ENCODE measurements at places on chromosomes 1 and 21. TPM values are rescaled to one million over a fixed set of nuclear protein-coding genes. Genes with fewer than 3 reads are reported as not detected.

GRCh38 chr1:177171536-177172123, 872 bp downstream of the BRINP2 start:
- DNase-seq = no peak

DNA sequence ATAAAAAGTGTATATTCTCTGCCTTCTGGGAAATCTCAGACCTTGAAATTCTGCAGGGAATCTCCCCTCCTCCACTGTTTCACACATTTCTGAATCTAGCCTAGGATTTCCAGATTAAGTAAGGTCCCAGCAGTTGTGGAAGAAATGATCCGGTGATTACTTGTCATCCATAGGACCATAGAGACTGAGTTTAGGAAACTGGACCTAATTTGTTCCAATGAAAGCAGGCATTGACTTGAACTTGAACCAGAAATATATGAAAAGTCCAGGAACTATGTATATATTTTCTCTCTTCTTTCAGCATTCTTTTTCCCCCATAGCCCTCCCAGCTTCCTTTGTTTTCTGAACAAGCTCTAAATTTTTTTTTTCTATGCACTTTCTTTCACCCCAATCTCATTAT, 149.5 kb upstream of the SPAG17 start:
- DNase-seq = no peak

DNA sequence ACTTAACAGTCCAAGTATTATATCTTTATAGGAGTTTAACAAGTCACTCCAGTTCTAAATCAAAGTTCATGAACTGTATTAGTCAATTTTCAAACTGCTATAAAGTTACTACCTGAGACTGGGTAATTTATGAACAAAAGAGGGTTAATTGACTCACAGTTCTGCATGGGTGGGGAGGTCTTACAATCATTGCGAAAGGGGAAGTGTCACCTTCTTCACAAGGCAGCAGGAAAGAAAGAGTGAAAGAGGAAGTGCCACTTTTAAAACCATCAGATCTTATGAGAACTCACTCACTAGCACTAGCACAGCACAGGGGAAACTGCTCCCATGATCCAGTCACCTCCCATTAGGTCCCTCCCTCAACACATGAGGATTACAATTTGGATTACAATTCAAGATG, 70.0 kb downstream of the CLCA4 start:
- DNase-seq = no peak

- no peak for DNase-seq
Observed at GRCh38 chr1:35598895-35599294, 25.8 kb downstream of the TFAP2E start.

DNA sequence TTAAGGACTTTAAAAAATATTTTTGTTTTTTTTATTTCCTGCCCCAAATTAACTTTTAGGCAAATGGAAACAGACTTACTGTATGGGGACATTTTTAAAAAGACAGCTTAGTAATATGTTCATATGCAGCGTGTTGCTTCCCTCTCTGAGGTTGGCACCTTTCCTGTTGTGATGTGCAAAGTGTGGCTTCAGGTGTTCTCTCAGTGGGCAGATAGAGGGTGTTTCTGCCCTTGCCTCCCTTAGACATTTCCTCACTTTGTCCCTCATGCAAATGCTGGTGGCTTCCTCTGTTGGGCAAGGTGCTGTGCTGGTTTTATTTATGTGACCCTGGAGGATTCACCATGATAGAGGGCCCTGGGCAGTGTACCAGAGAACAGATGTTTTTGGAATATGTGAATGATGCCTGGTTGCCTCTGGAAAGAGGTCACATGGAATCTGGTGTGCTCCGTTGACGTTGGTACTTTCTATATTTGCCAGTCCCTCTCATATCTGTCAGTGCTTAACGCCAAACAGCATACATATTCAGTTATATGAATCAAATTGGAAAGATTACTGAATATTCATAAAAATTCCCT, 123.5 kb downstream of the PATJ start:
- DNase-seq = no peak

- DNase-seq = no peak
Observed at GRCh38 chr21:45000637-45001133, 60.9 kb downstream of the SLX9 start.

- no peak for DNase-seq
Observed at GRCh38 chr1:38488162-38488898, 371.2 kb downstream of the RRAGC start.

CELA3A gene
- total RNA-seq = not detected

LRP8 gene
- 83.6 TPM for total RNA-seq

DCST1 gene
- not detected for total RNA-seq

TNFRSF1B gene
- total RNA-seq = 2.0 TPM

CSF3R gene
- 1.2 TPM for total RNA-seq

LHX8 gene
- 2.4 TPM for total RNA-seq
